ENCODE measurements at places on chromosomes 11 and 22.

- DNase-seq: no peak
Measured at GRCh38 chr11:72349053-72349452, 85.3 kb downstream of the CLPB start.

- peak; percentile 52 for DNase-seq
Measured at GRCh38 chr22:30290342-30291057, 1.2 kb upstream of the CASTOR1 start.

DNA sequence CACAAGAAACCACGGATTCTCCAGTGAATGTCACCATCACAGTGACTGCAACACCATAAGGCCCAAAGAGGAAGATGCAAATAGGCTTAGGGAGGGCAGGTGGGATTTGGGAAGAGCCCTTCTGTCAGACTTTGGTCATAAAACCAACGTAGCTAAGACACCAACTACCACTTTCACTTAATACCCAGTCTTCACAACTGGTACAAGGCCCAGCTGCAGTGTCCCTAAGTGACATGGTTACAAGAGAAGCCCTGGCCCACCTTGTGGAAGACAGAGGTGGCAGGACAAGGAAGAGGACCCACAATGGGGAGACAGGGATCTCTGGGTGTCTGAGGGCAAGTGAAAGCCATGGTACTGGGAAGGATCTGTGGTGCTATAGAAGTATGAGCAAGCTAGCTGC lies 10.0 kb downstream of the VSIG10L2 start:
- no peak for DNase-seq

GRCh38 chr11:54946424-54946823 lies 239.8 kb downstream of the OR4A5 start:
- DNase-seq: no peak

GRCh38 chr11:9639099-9639498 lies 24.8 kb upstream of the SWAP70 start:
- DNase-seq: no peak

GRCh38 chr11:111454561-111455192 lies 57.5 kb downstream of the BTG4 start:
- peak; percentile 78 for DNase-seq

- DNase-seq: no peak
Measured at GRCh38 chr11:33461369-33462125, 204.4 kb downstream of the HIPK3 start.

GRCh38 chr11:47766509-47767227 lies 473 bp downstream of the FNBP4 start:
- DNase-seq: peak; percentile 79

- DNase-seq: no peak
Measured at GRCh38 chr11:94169930-94170545, 41.4 kb downstream of the PANX1 start.

- no peak for DNase-seq
Measured at GRCh38 chr11:3880724-3881123, 25.3 kb downstream of the STIM1 start.

DNA sequence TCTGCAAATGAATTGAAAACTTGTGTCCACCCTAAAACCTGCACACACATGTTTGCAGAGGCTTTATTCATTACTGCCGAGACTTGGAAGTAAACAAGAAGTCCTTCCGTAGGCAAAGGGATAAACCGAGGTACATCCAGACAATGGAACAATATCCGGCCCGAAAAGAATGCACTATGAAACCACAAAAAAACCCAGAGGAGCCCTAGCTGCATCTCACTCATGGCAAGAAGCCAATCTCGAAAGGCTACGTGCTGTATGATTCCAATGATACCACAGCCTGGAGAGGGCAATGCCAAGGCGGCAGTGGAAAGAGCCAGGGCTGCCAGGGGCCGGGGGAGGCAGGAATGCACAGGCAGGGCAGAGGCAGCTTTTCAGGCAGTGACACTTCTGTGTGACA lies 3.2 kb upstream of the MRPL23 start:
- DNase-seq: peak; percentile 27

DNA sequence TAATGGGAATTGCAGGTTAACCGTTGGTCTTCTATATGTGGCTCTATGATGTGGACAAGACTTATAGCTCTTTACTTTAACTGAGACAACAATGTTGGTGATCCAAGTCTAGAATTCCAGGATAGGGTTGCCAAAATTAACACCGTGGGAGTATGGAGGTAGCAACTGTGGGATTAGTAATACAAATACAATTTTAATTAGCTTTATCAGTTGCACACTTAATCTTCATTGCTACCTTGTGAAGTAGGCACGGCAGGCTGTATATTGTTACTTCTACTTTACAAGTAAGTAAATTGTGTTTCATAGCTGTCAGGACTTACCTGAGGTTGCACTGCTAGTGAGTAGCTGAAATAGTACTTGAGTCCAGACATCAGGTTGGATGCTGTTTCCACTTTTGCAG lies 21.0 kb downstream of the MTMR3 start:
- no peak for DNase-seq

DNA sequence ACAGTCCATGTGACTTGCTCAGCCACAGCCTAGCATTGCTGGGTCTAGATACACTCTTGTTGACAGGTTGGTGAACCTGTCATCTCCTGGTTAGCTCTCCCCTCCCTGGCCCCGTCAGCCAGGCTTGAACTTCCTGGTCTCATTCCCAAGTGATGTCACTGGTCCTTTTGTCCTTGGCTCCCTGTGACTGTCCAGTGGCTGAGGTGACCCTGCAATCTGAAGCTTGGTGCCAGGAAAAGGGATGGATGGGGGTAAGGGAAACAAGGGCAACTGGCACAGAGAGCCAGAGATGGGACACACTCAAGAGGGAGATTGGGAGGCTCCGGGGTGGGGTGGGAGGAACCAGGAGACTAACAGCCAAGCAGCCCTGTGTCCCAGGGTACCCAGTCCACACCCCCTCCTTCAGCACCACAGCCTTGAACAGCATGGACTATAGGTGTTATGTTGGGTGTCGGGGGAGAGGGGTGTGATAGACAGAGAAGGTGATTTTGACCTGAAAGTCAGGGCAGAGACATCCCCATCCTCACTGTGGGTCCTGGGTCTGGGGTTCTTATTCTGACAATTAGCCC lies 63.8 kb upstream of the THY1 start:
- no peak for DNase-seq

DNA sequence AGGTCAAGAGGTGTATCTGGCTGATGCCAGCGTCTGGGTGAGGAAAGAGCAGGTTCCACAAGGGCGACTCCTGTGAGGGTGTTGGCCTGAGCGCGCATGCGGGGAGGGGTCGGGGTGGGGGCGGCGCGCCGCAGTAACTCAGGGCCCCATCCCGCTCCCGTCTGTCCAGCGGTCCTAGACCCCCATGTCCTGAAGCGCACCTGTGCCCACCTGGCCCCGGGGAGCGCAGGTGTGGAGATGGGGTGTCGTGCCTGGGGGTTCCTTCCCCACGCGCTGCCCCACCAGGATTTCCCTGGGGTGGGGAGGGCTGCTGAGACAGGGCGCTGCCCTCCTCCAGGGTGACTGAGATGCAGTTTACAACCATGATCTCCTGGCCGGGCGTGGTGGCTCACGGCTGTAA lies 20.9 kb downstream of the RNH1 start:
- no peak for DNase-seq

GRCh38 chr11:112548641-112549040 lies 288.0 kb upstream of the PLET1 start:
- DNase-seq: no peak

- DNase-seq: peak; percentile 52
Measured at GRCh38 chr11:8810540-8811301, 100.3 kb upstream of the AKIP1 start.

DNA sequence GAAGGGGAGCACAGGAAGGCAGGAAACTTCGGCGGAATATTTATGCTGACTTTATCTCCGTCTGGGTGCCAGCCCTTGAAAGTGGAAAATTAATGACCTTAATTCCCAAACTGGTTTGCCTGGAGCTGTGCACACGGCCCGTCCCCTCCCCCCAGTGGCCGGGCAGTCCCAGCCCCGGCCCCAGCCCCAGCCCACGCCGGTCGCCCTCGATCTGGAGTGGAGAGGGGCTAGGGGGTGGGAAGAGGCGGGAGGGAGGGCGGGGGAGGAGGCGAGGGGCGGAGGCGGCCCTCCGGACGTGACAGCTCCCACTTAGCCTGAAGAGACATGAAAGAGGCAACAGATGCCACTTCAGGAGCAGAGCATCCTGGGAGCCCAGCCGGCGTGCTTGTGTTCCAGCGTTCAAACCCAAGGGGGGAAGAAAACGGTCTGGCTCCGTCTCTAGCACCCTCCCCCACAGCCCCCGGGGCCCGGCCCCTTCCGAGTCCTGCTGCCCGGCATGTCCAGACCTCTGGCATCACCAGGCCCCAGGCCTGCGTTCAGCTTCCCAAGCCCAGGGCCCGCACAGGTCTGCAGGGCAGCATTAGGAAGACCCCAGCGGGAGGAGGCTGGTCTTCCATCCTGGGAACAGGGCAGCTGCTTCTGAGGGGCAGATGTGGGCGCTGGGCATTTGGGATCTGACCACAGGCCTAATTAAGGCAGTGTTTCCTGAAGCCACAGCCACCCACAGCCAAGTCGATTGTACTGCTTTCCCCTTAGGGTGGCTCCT lies 20.0 kb upstream of the LMO1 start:
- no peak for DNase-seq

DNA sequence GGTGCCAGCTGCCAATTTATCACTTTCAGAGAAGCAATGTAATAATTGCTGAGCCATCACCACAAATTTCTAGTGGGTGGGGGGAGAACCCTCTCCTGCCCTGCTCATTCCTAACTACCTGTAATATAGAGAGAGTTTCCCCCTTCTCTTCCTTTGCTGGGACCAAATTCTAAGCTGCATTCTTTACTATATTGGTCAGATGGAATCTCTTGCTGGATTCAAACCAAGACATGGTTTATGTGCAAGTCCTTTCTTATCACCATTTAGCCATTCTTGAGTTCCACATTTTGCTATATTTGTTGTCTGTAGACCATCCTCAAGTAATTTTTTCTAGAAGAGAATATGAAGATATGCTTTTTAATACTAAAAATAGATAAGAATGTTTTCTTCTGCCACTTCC lies 452.1 kb downstream of the MN1 start:
- no peak for DNase-seq

DNA sequence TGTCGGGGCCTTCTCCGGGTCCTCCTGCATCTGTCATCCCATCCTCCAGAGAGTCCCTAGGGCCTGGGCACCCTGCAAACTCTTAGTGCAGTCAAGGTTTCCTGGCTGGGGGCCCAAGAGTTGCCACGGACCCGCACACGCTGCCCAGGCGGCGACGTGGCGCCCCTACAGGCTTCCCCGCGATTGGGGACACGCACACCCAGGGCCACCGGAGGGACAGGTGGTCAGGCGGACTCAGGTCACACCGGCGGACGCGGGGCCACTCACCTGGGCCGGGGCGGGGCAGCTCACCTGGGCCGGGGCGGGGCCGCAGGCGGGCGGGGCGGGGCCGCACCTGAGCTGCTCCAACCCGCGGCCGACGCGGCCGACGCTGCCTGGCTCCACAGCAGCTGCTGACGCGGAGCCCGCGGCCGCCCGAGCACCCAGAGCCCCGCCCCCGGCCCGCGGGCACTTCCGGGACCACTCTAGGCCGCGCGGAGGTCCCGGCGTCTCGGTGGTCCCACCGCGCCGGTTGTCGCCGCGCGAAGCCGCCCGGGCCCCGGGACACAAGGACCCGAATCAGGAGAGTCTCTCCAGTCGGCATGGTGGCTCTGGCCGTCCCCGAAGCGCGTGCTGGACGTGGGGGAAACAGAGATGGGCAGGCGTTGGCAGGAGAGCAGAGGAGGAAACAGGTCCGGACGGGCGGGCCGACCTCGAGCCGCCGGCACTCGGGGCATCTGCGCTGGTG lies at the start of gene ZNF70:
ZNF70 (minus strand) TSS at position 399 of the 727 bp plus-strand sequence. CDS start 5,972 bp downstream, outside the sequence.
- peak; percentile 95 for DNase-seq

DNA sequence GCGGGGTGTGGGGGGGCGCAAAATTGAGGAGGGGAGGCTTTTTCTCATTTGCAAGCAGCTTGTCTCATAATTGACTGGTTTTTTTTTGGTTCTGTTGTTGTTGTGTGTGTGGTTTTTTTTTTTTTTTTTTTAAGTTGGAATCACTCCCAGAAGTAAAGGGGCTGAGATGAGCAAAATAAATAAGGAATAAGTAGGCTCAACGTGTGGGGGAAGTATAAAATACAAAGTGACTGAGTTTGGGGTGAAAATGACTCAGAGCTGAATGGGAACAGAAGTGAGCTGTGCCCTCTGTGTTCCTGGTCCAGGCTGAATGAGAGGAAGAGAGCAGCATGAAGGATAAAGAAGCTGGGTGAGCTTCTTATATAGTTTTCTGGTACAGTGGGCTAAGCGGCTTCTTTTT lies 90.0 kb downstream of the GRIK4 start:
- no peak for DNase-seq

DNA sequence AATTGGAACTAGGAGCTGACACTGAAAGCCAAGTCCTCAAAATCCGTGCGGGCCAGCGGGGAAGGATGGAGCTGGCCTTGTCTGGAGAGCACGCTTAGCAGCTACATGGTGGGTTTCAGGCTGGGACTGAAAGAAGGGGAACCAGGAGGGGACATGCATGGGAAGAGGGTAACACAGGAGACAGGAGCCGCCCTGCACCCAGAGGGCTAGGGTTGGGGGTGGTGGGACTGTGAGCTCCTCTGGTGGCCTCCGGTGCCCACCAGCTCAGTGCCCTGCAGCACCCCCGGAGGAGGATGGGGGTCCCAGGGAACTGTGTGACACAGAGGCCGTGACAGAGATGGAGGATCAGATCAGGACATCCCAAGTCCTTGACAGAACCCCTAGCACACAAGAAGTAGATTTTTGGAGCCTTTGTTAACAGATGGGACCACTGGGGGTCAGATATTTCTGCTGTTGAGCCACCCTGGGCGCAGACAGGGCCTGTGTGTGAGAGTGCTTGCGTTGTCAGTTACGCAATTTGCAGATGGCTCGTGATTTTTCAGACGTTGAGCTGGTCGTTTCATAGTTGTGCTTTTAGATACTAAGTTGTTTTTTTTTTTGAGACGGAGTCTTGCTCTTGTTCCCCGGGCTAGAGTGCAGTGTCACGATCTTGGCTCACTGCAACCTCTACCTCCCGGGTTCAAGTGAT lies 21.3 kb upstream of the GRAMD4 start:
- no peak for DNase-seq

DNA sequence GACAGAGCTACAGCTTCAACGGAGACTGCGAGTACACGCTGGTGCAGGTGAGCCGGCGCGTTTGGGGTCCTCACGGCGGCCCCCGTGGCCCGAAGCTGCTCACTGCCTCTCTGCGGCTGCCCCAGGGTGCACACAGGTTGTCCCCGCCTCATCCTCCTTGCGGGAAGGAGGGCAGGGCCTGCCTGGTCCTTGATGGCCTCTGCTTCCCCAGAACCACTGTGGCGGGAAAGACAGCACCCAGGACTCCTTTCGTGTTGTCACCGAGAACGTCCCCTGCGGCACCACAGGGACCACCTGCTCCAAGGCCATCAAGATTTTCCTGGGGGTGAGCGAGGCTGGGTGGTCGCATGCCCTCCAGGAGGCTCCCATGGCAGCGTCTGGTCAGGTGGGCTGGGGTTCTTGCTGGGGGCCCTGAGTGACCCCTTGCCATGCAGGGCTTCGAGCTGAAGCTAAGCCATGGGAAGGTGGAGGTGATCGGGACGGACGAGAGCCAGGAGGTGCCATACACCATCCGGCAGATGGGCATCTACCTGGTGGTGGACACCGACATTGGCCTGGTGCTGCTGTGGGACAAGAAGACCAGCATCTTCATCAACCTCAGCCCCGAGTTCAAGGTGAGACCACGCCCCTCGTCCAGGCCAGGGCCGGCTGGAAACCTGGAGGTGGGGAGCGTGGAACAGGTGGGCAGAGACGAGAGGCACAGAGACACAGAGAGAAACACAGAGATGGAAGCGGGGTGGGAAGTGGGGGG lies 19.4 kb downstream of the MUC5AC start:
- no peak for DNase-seq

Measured in activated naive CD8-positive, alpha-beta T cell treated with anti-CD3 and anti-CD28 coated beads, Interleukin-2, amount 10 ng/mL, durations not matched to agents 7 days and 5 days (primary cell).